ENCODE measurements at places on chromosomes 13 and 19. TPM values are rescaled to one million over a fixed set of nuclear protein-coding genes. Genes with fewer than 3 reads are reported as not detected.

DNA sequence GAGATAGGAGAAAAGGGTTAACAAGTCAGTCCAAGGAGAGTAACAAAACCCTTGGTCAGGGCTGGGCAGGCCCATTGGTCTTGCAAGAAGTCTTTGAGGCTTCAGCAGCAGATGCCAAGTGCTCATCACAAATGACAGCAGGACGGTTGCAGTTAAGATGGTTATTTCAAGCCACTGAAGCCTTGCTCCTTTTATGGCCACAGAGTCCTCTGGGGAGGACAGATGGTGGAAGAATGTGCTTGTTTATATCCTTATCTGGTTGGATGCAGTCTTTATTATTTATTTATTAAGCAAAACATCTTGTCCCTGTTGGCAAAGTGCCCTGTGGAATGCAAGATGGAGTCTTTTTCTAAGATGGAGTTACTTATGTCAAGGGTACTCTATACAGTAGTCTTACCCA lies 19.2 kb upstream of the ZNF331 start:
- no peak for DNase-seq

The NOVA2 gene
- total RNA-seq, result 0.17 TPM

- DNase-seq, result no peak
Measured at GRCh38 chr13:86445672-86446071, 646.5 kb upstream of the SLITRK6 start.

- DNase-seq, result no peak
Measured at GRCh38 chr13:58855283-58855682, 1223.7 kb downstream of the PCDH17 start.

- DNase-seq, result no peak
Measured at GRCh38 chr19:19524053-19524452, 4.7 kb upstream of the YJEFN3 start.

GRCh38 chr13:28299916-28300315 lies 161.6 kb downstream of the PAN3 start:
- DNase-seq, result no peak

The ZNF358 gene
- total RNA-seq, result 49.8 TPM

- no peak for DNase-seq
Measured at GRCh38 chr13:71320452-71320851, 546.6 kb downstream of the DACH1 start.

GRCh38 chr13:108056278-108056677 lies 159.1 kb downstream of the LIG4 start:
- DNase-seq, result no peak

DNA sequence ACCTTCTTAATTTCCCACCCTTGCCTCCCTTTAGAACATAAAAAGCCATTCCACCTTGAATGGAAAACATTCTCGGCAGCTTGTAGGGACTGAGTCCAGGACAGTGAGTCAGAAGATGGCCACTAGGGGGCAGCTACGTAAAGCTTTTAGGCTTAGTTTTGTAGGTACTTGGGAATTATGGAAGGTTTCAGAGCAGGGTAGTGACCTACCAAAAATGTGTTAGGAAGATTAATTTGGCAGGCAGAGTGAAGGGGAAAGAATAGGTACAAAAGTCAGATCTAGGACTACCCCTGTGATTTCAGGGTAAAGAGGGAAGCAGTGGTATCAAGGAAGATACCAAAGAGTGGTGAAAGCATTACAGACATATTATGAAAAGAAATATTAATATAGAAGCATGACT lies 198.4 kb downstream of the NDFIP2 start:
- DNase-seq, result no peak

- DNase-seq, result no peak
Measured at GRCh38 chr13:94813920-94814475, 101.7 kb upstream of the SOX21 start.

DNA sequence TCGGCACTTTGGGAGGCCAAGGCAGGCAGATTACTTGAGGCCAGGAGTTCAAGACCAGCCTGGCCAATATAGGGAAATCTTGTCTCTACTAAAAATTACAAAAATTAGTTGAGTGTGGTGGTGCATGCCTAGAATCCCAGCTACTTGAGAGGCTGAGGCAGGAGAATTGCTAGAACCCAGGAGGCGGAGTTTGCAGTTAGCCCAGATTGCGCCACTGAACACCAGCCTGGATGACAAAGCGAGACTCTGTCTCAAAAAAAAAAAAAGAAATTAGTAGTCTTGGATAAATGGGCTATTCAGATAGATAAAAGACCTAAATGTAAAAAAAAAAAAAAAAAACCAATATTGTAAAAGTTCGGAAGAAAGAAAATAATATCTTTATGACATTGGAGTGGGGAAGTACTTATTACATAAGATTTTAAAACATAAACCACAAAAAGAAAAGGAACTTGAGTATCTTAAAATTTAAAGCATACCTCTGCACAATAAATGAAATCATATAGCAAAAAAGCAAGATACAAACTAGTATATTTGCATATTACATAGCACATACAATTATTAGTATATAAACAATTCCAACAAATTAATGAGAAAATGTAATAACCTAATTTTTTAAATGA lies 26.7 kb upstream of the RNASEH2B start:
- no peak for DNase-seq

- DNase-seq, result no peak
Measured at GRCh38 chr13:33744589-33745369, 73.2 kb upstream of the RFC3 start.

DNA sequence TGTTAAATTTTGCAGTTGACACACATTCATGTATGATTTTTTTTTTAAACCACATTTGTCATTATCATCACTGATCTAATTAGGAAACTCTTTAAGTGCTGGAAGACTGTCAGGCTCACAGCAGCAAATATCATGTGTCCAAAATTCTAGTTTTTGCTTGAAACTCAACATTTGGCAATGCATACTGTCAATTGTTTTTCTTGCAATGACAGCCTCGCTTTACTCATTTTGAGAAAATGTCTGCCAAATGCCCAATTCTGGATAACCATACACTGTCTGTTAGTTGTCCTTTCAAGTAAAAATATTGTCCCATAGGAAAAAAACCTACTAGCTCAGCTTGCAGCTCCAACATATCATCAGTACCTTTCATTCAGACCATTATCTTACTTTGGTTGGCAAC lies 523.9 kb upstream of the ARGLU1 start:
- DNase-seq, result no peak

GRCh38 chr13:114166381-114167131 lies 12.5 kb upstream of the CFAP97D2 start:
- no peak for DNase-seq

DNA sequence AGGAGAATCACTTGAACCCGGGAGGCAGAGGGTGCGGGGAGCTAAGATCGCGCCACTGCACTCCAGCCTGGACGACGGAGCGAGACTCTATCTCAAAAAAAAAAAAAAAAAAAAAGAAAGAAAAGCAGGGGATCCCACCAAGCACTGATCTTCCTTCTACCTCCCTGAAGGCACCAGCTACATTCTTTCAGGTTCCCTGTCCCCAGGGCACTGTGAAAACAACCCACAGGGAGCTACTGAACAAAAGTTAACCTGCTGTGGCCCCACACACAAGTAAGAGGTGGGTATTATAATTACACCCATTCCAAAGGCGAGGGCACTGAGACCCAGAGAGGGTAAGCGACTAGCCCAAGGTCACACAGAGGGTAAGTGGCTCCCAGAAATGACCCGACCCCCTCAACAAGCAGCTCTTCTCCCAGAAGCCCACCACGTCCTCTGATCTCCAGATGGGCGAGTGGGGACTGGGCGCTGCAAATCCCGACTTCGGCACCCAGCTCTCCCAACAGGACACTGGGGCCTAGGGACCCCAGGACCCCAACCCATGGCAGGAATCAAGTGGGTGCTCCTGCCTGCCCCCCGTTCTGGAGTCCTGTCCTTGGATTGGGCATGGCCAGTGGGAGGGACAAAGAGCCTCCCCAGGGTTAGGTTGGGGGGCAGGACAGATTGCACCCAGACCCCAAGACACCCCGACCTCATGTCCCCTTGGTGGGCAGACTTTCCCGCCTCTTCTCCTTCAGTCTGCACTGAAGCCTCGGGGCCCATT lies 2.4 kb downstream of the LMNB2 start:
- no peak for DNase-seq

DNA sequence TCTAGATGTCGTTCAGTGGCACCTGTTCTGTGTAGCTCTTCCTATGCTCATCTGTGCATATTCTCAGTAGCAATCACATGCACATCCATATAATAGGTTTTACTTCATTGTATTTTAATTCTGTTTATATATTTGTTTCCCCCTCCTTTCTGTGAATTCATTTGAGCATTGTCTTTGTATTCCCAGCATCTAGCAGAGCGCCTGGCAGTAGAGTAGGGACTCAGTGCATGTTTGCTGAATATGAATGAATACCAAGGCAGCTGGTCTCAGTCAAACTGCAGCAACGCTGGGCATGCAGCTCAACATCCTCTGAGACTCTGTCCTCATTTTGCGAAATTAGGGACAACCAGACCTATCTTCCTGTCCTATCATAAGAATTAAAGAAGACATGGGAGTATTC lies 330.1 kb downstream of the SPRY2 start:
- no peak for DNase-seq

GRCh38 chr13:35857769-35858168 lies 273.4 kb downstream of the DCLK1 start:
- no peak for DNase-seq

DNA sequence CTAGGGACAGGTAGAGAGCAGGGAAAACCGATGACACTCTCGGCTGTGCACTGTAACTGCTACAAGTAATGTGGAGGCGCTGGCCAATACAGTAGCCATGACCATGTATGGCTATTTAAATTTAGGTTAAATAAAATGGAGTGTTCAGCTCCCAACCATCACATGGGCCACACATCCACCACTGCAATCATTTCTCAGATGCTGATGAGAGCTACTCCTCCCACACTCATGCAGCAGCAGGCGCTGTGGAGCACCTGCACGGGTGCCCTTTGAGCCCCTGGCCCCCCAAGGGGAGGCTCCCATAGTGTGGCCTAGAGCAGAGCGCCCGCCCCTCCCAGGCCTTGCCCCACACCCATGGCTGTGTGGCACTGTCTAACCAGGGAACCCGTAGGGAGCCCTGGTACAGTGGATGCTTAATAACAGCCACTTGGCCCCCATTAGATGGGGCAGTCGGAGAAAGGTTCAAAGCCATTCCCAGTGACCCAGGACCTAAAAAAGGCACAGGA lies 6.0 kb downstream of the ACP4 start:
- DNase-seq, result no peak

The APC2 gene
- 9.2 TPM for total RNA-seq

DNA sequence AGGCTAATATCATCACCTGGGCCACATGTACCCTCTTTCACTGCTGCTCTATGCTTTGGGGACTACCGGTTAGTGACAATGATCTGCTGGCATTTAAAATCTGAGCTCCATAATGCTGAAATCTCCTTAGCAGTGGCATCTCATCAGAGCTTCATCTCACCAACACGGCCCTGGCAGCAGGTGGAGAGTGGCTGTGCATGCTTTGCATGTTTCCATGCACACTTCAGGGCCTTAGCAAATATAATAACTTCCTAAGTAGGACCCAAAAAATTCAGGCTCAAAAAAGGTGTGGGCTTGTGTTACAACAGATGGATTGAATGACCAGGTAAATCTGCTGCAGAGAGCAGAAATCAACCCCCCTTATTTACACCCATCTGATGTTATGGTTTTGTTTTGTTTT lies 55.2 kb downstream of the ALOX5AP start:
- DNase-seq, result no peak

The ANKRD27 gene
- total RNA-seq, result 40.2 TPM

GRCh38 chr13:64746845-64747244 lies 2483.3 kb downstream of the PCDH9 start:
- DNase-seq, result no peak

GRCh38 chr19:18828786-18829185 lies 3.0 kb upstream of the UPF1 start:
- DNase-seq, result no peak

DNA sequence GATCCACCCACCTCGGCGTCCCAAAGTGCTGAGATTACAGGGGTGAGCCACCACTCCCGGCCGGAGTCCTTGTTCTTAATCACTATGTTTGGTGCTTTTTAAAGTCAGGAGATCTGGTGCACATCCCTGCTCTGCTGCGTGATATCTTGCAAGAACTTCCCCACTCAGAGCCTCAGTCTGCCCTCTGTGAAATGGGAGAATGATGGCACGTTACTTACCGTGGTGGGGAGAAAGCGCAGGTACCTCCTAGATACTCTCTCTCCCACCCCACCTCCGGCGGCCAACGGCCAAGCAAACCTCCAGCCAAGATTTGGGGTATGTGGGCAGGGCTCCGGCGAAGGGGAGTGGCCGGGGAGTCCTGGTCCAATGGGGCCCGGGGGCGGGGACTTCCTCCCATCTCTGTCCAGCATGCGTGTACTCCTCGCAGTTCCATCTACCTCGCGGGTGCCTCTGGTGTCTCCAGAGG lies at the start of gene RYR1:
TSS of gene RYR1 (plus strand) at position 424 of the 466 bp plus-strand sequence. CDS start 139 bp downstream, outside the sequence.
- DNase-seq, result no peak

- no peak for DNase-seq
Measured at GRCh38 chr13:90950160-90950559, 397.3 kb upstream of the MIR17HG start.

GRCh38 chr13:40149611-40150274 lies 494.3 kb downstream of the COG6 start:
- no peak for DNase-seq

GRCh38 chr19:57282011-57282643 lies 1.8 kb downstream of the ZNF460 start:
- no peak for DNase-seq

The IZUMO4 gene
- 4.9 TPM for total RNA-seq

DNA sequence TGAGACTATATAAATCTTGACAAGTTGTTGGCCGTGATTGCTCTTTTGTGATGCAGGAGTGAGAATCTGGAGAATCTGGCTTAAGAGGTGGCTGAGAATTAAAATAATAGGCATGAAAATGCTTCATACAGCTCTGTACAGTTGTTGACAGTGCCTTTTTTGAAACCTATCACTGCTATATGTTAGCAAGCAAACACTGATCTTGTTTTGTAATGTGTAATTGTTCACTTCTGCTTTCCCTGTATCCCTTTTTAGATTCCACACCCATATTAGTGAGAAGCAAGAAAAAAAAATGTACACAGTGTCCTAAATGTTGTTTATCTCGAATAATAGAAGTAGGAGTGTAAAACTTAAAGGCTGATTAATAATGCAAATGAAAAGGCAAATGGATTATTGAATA lies 31.1 kb downstream of the ITM2B start:
- DNase-seq, result no peak

The CEACAM20 gene
- 2.3 TPM for total RNA-seq

GRCh38 chr13:80957019-80957655 lies 616.2 kb upstream of the SPRY2 start:
- no peak for DNase-seq

The POU2F2 gene
- total RNA-seq, result 1.7 TPM

Data from type B pancreatic cell (in vitro differentiated cells).